ENCODE measurements at places on chromosomes 2 and 18. TPM values are rescaled to one million over a fixed set of nuclear protein-coding genes. Genes with fewer than 3 reads are reported as not detected.

Gene SPIRE1
- polyA plus RNA-seq = 11.1 TPM

GRCh38 chr18:49030138-49030537 lies 79.4 kb upstream of the SMAD7 start:
- H3K27ac ChIP-seq = no peak overlapping the region
- peak; percentile 1 for DNase-seq
- no peaks in the 10 kb centered on the region for H3K4me1 ChIP-seq
- no peak overlapping the region for H3K4me3 ChIP-seq

- H3K4me3 ChIP-seq = no peak overlapping the region
- H3K36me3 ChIP-seq = no peaks in the 10 kb centered on the region
- H3K27ac ChIP-seq = no peak overlapping the region
- H3K4me1 ChIP-seq = no peaks in the 10 kb centered on the region
- DNase-seq = no peak
- H3K27me3 ChIP-seq = no peaks in the 10 kb centered on the region
Measured at GRCh38 chr2:2025803-2026202, 281.5 kb upstream of the PXDN start.

- no peak overlapping the region for H3K4me3 ChIP-seq
- peak overlapping the region; percentile 0 for H3K27ac ChIP-seq
- peak; percentile 55 for DNase-seq
- peaks cover 21% of the 10 kb centered on the region for H3K27me3 ChIP-seq
- no peaks in the 10 kb centered on the region for H3K36me3 ChIP-seq
Measured at GRCh38 chr2:120589771-120590608, 145.7 kb upstream of the GLI2 start.

DNA sequence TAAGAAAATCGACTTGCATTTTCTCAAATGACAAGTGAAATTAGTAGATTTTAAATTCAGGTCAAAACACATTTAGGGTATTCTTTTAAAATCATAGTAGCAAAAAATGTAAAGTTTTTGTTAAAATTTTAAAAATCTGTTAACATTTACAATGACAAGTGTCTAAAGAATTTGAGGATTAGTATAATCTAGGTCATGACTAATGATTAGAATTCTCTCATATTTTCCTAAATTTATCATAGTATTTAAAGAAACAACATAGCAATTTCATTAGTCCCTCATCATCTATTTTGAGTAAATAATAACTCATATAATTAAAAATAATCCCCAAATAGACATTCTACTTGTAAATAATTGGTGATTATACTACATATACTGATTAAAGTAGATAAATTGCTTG lies 23.6 kb downstream of the THUMPD2 start:
- peaks cover 3% of the 10 kb centered on the region for H3K4me1 ChIP-seq
- no peaks in the 10 kb centered on the region for H3K27me3 ChIP-seq
- H3K27ac ChIP-seq = no peak overlapping the region
- DNase-seq = no peak
- no peak overlapping the region for H3K4me3 ChIP-seq
